Mesothelial cell of epicardium (in vitro differentiated cells): ENCODE measurements at places on chromosomes 3 and 15.

DNA sequence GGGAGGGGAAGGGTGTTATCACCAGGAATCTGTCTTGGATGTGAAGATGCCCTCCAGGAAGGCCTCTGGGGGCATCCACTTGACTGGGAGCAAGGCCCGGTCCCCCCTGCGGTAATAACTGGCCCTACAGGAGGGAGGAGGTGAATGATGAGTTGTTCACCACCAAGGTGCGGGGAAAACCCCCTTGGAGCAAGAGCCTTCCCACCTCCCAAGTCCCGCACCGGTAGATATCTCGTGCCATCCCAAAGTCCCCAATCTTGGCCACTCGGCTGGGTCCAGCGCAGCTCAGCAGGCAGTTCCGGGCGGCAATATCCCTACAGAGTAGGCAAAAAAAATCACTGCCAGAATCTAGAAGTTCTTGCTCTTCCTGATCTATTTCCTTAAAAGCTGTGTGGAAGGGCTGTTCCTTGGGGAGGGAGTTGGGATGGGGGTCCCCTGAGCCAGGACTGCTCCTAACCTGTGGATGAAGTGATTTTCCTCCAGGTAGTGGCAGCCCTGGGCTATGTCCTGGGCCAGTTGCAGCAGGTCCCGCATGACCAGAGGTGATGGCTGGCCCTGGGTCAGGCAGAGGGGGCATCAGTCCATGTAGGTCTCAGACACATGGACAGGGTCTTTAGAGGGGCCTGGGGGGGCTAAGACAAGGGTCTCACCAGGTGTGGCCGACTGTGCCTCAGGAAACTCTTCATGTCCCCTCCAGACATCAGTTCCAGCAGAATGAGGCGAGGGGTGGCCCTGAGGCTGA, 8.7 kb downstream of the LTK start:
- DNase-seq, result no peak
- no peak overlapping the region for H3K4me3 ChIP-seq
- H3K4me1 ChIP-seq, result peaks cover 15% of the 10 kb centered on the region
- no peaks in the 10 kb centered on the region for H3K36me3 ChIP-seq

GRCh38 chr3:133294253-133294652, 105.6 kb upstream of the BFSP2 start:
- H3K27ac ChIP-seq, result no peak overlapping the region
- DNase-seq, result no peak
- no peaks in the 10 kb centered on the region for H3K36me3 ChIP-seq
- H3K4me3 ChIP-seq, result no peak overlapping the region

DNA sequence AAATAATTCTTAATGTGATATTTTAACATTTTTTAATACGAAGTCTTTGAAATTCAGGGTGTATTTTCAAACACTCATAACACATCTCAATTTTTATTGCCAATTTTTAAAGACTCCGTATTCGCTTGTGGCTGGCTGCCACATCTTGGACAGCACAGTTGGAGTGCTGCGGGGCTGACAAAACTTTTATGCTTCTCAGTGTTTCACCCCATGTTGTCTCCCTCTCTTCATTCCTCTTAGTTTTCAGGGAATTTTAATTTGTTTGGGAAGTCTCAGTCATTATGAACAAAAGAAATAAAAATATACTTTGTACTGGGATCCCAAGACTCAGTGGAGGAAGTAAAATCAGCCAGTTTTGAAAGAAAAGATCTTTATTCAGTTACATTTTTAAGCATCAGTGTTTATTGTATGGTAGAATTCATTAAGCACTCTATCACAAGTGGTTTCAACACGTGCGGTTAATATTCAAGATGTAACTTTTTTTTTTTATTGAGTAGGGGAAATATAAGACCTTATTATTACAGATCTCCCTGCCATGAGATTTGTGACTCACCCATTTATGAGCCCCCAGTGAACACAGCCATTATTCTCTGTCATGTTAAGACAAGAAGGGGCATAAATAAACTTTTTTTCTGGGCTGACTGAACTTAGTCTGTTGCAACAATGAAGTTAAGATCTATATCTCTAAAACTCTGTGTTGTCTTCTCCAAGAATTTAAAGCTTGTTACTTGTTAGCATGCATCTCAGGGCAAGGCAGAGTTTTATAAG, 26.8 kb downstream of the KAT2B start:
- H3K27me3 ChIP-seq, result no peaks in the 10 kb centered on the region
- peaks cover 19% of the 10 kb centered on the region for H3K4me1 ChIP-seq
- H3K4me3 ChIP-seq, result no peak overlapping the region
- no peak for DNase-seq

- no peaks in the 10 kb centered on the region for H3K36me3 ChIP-seq
- H3K27me3 ChIP-seq, result peaks cover 54% of the 10 kb centered on the region
- no peak overlapping the region for H3K27ac ChIP-seq
- H3K4me3 ChIP-seq, result no peak overlapping the region
Observed at GRCh38 chr15:94229591-94230369, 1.6 kb upstream of the MCTP2 start.

GRCh38 chr3:3110299-3110630, at the start of gene IL5RA:
Gene IL5RA, minus strand, starts transcription at chr3:3110374. Its CDS starts 5,390 bp downstream, at chr3:3104984.
- peaks cover 12% of the 10 kb centered on the region for H3K27me3 ChIP-seq
- DNase-seq, result no peak
- H3K4me3 ChIP-seq, result no peak within 1 kb of the TSS
- peaks cover 4% of the 10 kb centered on the region for H3K4me1 ChIP-seq
- no peaks in the 10 kb centered on the region for H3K36me3 ChIP-seq
- H3K27ac ChIP-seq, result no peak within 1 kb of the TSS
